ENCODE measurements at places on chromosomes 4 and X.

DNA sequence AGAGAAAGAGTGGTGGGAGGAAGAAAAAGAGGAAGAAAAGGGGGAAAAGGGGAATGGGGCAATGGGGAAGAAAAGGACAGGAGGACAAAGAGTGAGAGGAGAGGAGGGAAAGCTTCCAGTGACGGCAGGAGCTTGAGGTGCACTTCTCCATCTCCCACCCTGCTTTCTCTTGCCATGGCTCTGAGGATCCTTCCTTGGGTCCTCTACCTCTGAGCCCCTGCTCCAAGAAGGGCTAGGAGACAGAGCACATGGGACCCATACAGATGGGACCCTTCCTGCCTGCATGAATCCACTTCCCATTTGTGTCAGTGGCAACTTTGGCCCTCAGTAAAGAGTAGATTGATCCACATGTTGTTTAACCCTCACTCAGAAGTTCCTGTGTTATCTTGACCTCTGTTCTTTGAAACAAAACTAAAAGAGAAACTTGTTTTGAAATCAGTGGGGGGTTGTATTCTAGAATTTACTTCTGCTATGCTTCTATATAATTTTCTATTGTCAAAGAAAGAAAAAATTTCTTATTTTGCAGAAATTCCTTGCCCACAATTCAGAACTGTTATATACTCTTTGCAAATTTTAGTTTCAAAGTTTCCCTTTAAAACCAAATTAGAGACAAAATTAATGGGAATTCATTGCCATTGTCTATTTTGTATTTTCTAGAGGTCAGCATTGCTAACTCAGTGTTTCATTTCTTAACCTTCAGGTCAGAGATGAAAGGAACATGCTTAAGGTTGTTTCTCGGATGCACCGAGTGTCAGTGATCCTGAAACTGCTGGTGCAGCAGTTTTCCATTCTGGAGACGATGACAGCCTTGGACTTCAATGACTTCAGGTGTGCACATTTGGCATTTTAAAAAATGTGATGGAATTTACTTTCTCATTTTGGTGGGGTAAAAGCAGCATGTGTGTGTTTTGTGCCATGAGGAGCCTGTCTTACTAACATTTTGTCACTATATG lies 5.0 kb downstream of the TDO2 start:
- DNase-seq = no peak

GRCh38 chr4:89658701-89659024 lies 178.3 kb downstream of the SNCA start:
- no peak for DNase-seq

GRCh38 chrX:136319600-136319999 lies 18.8 kb downstream of the ADGRG4 start:
- no peak for DNase-seq

- no peak for DNase-seq
Observed at GRCh38 chr4:98566361-98567008, 91.9 kb downstream of the TSPAN5 start.

DNA sequence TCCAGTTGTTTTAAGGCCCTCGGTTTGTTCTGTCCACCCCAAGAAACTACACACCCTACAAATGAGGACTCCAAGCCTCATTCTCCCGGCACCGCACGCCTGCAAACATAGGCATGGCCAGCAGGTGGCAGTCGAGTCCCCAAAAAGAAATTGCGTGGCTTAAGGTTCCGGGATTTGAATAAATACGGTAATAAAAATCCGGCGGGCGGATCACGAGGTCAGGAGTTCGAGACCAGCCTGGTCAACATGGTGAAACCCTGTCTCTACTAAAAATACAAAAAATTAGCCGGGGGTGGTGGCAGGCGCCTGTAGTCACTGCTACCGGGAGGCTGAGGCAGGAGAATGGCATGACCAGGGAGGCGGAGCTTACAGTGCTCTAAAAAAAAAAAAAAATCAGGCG lies 21.8 kb upstream of the CSF2RA start:
- peak; percentile 84 for DNase-seq

DNA sequence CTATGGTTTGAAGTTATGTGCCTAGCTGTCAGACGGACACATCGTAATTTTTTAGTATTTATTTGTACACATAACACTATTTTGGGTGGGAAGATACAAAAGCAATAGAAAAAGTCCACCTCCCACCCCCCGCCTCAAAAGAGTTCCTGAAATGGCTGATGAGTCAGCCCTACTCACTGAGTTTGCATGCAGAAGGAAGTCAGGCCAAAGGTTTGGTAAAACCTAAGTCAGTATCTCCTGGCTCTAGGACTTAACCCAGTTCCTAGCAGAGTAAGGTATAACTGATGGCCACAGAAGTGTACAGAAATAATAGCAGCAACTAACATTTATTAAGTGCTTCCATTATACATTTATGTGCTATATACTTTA lies 2.9 kb upstream of the KLHL2 start:
- DNase-seq = no peak

- DNase-seq = no peak
Observed at GRCh38 chrX:142250502-142250901, 45.4 kb upstream of the MAGEC2 start.

DNA sequence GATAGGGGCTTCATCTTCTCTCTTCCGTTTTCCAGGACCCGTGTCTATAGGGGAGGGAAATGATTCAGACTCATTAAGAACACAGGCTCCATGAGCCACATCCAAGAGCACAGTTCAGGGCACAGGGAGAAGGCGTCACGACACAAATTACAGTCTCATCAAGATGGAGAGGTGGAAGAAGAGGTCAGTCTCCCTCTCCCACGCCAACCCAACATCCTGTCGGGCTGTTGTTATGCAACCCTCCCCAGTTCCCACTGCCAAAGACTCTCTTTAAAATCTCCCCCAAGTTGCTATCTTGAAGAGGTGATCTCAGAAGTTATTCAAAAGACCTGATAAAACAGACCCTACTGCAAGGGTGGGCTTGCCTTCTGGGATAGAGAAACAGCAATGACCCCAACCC lies 12.6 kb downstream of the ZMYM3 start:
- no peak for DNase-seq

- no peak for DNase-seq
Observed at GRCh38 chr4:48360285-48361011, 19.1 kb downstream of the SLAIN2 start.

GRCh38 chrX:48966796-48967579 lies 4.7 kb downstream of the KCND1 start:
- no peak for DNase-seq

- DNase-seq = no peak
Observed at GRCh38 chrX:118249146-118249545, 96.8 kb upstream of the WDR44 start.

DNA sequence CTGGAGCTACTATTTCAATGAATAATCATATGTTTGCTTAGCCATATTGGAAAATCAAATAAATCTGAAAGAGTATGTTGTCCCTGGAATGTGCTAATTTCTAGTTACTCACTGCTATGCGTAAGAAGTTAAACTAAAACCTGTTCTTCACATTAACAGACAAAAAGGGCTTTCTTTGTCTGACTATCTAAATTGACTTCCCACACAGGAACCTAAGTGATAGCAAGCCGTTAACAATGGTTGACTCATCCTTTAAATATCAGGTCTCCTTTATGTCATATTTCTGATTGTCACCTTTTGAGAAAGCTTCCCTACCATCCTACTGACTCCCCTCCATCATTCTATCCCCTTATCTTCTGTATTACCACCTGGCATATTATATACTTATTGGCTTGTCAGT lies 81.4 kb downstream of the AMELX start:
- no peak for DNase-seq

- no peak for DNase-seq
Observed at GRCh38 chrX:67651437-67652142, 107.8 kb downstream of the AR start.

DNA sequence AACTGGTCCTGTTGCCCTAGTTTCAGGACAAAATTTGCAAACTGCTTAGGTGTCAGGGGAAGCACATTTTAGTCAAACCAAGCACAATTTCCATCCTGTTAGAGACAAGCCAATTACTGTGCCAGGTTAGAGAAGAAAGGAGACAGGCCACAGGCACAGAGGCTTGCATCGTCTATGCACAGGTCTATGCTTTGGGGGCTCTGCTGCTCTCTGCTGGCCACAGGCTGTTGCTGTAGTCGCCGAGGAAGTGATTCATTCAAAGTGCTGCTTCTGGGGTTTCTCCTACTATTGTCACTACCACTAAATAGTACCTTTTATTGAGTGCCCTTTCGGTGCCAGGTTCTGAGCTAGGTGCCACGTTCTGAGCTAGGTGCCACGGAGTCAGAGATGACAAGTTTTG lies 45.5 kb downstream of the VGLL1 start:
- DNase-seq = peak; percentile 30

DNA sequence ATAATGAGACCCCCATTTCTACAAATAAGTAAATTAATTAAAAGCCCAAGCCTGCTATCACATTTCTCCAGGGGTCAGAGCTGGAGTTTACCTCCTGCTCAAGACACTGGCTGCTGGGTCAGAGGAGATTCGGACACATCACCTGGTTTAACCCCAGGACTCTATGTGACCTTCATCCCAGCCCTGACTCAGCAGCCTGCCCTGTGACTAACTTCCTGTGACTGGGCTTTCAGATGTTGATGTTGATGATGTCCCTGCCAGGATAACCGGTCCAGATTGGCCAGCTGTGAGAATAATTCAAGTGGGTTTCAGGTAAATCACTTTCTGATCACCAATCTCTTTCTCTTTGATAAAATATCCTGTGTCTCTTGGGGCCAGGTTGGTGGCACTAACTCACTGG lies 102.4 kb upstream of the MAML3 start:
- DNase-seq = no peak

DNA sequence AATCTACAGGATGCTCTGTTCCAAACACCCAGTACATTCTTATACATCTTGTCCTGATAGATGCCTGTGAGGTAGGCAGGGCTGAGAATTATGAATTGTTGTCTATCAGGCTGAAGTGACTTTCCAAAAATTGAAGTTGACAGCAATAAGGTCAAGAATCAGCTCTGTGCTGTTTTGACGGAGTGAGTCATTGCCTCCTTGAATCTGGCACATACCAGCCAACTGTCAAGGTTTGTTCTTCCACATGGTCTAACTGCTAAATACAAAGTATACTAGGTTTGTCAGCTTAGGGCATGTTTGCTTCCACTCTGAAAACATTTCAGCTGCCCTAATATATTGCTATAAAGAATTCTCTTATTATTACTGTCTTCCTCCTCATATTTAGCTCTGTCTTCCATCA lies 32.3 kb downstream of the SH3RF1 start:
- no peak for DNase-seq

- no peak for DNase-seq
Observed at GRCh38 chrX:48684134-48684533, 535 bp downstream of the WAS start.

GRCh38 chrX:24993879-24994278 lies 21.9 kb downstream of the ARX start:
- DNase-seq = no peak

GRCh38 chrX:56219700-56220099 lies 12.5 kb upstream of the KLF8 start:
- no peak for DNase-seq

DNA sequence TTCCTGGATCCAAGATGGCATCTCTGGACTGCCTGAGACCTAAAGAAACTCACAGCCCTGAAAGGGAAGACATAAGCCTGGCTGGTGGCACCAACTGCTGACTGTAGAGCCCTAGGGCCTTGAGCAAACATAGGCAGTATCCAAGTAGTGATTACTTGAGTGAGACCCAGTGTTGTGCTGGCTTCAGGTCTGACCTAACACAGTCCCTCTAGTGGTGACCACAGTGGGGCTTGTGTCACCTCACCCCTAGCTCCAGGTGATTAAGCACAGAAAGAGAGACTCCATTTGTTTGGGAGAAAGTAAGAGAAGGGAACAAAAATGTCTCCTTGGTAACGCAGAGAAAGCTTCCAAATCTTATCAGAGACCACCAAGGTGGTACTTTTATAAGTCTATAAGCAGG lies 496.3 kb upstream of the HTR2C start:
- DNase-seq = no peak

- no peak for DNase-seq
Observed at GRCh38 chr4:13007802-13008470, 476.2 kb downstream of the RAB28 start.

DNA sequence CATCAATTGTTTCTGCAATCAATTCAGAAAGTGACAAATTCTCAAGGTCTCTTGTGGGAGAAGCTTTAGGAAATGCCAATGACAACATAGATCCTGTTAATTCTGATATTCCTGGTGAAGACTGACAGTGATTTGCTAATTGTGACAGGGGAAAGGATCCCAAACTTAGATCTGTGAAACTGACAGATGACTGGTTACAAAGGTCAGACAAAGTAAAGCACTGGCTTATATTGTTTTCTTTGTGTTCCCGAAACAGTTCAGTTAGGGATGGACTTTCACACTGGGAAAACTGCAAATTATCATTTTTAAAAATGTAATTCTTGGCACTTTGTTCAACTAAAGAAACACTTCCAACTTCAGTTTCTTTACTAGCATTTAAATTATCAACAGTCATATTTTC lies 30.1 kb downstream of the NAT8L start:
- DNase-seq = no peak

DNA sequence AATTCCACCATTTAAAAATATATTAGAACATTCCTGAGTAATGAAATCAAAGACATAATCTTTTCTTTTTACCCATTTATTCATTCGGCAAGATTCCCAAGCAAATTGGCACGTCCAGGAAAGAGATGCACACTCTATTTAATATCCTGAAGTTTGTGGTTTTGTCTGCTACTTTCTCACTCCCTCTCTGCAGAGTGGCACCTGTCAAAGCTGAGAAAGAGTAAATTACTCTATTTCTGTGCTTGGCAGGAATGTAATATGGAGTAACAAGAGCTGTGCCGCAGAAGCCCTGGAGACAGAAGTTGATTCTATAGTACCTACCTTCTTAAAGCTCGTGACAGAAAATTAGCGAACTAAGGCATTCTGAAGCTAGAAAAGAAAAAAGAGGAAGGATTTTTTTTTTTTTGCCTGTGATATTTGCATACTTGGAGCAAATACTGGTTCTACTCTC lies 5.5 kb downstream of the GSTCD start:
- DNase-seq = no peak

DNA sequence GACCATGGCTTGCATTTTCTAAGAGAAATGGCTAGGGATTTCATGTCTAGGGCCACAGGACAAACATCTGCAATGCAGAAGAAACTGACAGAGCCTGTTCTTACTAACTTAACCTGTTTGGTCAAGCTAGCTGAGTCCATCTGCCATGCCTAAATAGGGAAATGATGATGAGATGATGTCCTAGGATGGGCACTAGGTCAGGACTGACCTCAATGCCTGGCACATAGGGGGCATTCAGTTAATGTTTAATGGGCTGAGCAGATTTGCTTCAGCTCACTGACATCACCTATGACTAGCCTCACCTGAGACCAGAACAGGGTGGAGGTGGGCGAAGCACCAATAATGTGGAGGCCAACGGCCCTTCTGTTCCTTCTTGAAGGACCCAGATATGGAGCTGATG lies 174.2 kb upstream of the SCML1 start:
- DNase-seq = peak; percentile 2

DNA sequence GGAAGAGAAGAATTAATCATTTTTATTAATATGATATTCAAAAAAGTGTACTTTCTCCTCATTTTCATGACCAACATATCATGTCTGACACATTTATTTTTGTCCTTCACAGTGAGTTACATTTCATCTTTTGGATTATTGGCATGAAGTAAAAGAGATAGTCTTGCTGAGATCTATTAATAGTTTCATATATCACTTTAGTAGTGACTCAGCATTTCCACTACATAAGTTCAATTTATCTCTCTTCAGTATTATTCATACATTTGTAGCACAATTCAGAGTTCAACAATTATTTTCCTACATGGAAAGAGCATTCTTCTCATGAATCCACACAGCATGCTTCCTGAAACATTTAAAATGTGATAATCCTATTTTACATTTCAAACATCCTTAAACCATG lies 1461.1 kb downstream of the TECRL start:
- DNase-seq = no peak

- no peak for DNase-seq
Observed at GRCh38 chrX:141278306-141278705, 36.0 kb upstream of the SPANXC start.

- no peak for DNase-seq
Observed at GRCh38 chr4:138803051-138803450, 212.5 kb upstream of the NOCT start.

Measured in stimulated activated CD4-positive, alpha-beta T cell treated with anti-CD3 and anti-CD28 coated beads, Interleukin-12 subunit alpha, Interleukin-12 subunit beta, amount 100 ng/mL, for 24 hours (primary cell).